ENCODE measurements at places on chromosomes 3 and 15. TPM values are rescaled to one million over a fixed set of nuclear protein-coding genes. Genes with fewer than 3 reads are reported as not detected.

Gene BTLA
- not detected for total RNA-seq

Gene HIGD2B
- total RNA-seq: not detected

Gene MED12L
- total RNA-seq: 0.19 TPM

Gene ZCWPW2
- 0.17 TPM for total RNA-seq

Gene CLSTN2
- total RNA-seq: 2.0 TPM

All from mammary epithelial cell (primary cell).